CD8-positive, alpha-beta T cell (primary cell): ENCODE measurements at places on chromosomes 6 and 20.

DNA sequence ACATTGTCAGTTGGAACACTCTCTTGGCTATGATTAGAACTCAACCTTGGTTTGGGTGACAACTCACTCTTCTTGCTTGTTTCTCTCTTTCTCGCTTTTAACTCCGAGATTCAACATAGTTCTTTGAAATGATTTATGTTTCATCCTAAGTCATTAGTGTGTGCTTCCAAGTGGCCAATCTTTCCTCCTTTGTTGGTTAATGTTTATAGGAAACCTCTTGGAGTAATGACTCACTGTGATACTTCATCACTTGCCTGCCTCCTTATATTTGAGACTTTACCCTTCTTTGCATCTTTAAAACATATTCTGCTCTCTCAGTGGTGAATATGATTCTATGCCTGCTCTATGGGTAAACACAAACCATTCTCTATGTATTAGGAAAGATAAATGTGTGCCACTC lies 279.7 kb upstream of the FLRT3 start:
- DNase-seq = no peak

DNA sequence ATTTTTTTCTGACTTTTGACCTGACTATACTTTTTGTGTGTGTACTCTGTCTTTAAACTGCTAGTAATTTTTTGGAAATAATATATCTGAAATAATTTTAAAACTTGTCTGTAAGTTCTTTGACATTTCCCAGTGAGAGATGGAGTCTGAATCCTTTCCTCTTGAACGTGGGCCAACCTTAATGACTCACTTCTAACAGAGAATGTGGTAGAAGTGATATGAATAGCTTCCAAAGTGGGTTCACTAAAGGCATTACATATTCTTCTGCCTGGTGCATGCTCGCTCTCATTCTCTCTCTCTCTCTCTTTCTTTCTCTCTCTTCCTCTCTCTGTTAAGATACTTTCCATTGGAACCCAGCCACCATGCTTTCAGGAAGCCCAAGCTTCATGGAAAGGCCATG lies 108.7 kb upstream of the FERMT1 start:
- DNase-seq = no peak

GRCh38 chr6:157014871-157015270 lies 237.7 kb downstream of the ARID1B start:
- DNase-seq = no peak

- DNase-seq = no peak
Observed at GRCh38 chr6:34855463-34855862, 32.4 kb downstream of the TAF11 start.

DNA sequence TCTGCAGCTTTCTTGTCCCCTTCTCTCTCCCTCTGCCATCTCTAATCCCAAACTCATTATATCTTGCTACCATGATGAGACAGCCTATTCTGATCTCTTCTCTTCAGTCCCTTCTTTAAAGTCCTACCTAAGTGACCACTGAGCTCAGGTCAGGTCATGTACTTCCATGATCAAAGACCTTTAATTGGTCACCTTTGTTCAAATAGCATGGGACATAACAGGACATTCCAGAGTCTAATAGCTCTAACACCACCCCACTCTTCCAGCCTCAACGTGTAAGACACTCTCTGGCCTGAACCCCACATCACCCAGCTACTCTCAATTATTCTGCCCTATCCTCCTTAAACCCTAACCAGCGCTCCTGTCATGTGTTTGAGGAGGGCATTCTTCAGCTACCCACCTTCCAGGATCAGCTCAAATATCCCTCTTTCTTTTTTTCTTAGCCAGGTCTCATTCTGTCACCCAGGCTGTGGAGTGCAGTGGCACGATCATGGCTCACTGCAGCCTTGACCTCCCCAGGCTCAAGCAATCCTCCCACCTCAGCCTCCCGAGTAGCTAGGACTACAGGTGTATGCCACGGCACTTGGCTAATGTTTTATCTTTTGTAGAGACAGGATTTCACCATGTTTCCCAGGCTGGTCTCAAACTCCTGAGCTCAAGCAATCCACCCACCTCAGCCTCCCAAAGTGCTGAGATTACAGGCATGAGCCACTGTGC lies 2.1 kb upstream of the SMLR1 start:
- DNase-seq = no peak
